Subcutaneous preadipocyte (primary cell): ENCODE measurements at places on chromosomes 4 and X. TPM values are rescaled to one million over a fixed set of nuclear protein-coding genes. Genes with fewer than 3 reads are reported as not detected.

Gene ZNF157
- not detected in 2 replicates for total RNA-seq

Gene ARHGAP36
- not detected in 2 replicates for total RNA-seq

Gene FRG2
- not detected in 2 replicates for total RNA-seq

Gene ARX
- not detected in 2 replicates for total RNA-seq

Gene WDFY3
- total RNA-seq, result 69.4 and 78.6 TPM in 2 replicates

Gene MAGEA2B
- total RNA-seq, result not detected in 2 replicates
